ENCODE measurements at places on chromosomes 1 and 21.

DNA sequence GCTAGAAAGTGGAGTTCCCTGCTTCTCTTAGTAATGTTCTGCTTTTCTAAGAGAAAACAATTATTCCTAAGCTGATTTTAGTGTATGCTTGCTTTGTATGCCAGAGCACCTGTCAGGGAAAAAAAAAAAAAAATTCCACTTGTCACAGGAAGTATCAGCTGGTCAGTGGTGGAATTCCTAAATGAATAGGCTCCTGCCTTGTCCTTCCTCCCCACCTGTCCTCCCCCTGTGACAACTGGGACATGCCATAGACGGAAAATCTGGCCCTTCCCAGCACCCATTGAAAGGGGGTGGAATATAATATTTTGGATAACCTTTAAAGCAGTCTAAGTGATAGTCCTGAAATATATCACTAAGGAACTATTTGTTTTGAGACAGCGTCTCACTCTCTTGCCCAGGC is 10.8 kb downstream of the FNDC5 start:
- no peak for DNase-seq

- no peak for DNase-seq
These were observed 68.9 kb downstream of the DUSP10 start for GRCh38 chr1:221672965-221673364.

DNA sequence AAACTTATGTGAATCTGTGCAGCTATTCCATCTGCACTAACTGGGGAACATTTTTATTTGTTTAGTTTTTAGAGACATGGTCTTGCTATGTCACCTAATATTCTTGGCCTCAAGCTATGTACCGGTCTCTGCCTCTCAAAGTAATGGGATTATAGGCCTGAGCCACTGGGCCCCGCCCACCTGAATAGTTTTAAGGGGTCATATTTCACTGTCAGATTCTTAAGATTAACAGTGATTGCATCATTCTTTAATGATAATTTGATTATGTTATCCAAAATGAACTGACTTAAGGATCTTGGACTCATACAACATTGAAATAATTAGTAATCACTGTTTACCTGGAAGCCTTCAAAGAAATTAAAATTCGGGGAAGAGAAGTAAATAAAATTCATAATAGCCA is 12.6 kb upstream of the KLF18 start:
- DNase-seq = no peak

DNA sequence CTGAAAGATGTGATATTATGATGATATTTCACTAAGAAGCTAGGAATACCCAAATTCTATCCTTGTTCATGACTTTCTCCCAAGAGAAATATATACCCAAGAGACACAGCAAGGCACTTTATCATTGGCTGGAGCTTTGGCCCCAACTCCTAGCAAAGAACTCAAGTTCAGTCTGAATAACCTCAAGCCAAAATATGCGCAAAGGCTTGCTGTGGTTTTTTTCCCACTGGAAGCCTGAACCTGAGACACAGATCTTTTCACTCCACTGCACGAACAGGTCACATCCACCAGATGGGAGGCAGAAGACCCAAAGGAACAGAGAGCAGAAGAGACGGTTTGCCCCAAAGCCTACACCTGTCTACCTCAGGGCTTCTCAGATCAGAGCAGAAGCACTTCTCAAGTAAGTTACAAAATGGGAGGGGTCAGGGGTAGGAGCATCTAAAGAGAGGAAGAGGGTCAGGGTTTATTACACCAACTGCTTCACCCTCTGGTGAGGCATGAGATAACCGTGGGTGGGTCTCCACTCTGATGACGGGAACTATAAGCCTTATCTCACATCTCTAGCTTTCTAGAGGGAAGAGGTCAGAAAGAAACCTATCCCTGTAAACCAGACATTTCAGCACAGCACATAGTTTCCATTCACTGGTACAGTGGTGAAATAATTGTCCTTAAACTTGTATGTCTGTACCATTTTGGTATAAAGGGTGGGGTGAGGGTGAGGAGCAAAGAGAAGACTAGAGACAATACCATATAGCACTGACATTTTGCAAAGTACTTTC is 17.1 kb upstream of the CDC42BPA start:
- no peak for DNase-seq

DNA sequence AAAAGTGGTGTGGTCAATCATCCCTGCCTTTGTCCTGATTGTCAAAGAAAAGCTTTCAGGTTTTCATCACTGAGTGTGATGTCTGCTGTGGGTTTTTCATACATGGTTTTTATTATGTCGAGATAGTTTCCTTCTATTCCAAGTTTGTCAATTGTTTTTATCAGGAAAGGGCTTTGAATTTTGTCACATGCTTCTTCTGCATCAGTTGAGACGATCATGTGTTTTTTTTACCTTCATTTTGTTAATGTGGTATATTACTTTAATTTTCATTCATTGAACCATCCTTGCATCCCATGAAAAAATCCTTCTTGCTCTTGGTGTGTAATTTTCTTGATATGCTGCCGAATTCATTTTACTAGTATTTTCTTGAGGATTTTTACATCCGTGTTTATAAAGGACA is 15.5 kb downstream of the PRKCZ start:
- no peak for DNase-seq

DNA sequence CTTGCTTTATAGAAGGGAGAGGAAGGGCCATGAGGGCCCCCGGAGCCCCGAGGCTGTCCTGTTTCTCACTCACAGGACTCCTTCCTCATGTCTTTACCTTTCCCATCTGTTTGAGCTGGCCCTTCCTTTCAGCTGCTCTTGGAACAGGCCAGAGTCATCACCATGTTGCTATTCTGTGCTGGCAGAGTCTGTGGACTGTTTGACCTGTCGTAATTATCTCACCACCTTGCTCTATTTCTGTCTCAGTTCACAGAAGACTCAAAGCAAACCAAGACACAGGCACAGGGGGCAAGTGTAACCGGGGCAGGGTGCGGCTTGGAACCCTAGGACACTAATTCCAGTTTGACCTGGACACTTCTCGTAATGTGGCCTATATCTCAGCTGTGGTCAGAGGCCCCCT is 104.3 kb upstream of the CD34 start:
- DNase-seq = no peak

DNA sequence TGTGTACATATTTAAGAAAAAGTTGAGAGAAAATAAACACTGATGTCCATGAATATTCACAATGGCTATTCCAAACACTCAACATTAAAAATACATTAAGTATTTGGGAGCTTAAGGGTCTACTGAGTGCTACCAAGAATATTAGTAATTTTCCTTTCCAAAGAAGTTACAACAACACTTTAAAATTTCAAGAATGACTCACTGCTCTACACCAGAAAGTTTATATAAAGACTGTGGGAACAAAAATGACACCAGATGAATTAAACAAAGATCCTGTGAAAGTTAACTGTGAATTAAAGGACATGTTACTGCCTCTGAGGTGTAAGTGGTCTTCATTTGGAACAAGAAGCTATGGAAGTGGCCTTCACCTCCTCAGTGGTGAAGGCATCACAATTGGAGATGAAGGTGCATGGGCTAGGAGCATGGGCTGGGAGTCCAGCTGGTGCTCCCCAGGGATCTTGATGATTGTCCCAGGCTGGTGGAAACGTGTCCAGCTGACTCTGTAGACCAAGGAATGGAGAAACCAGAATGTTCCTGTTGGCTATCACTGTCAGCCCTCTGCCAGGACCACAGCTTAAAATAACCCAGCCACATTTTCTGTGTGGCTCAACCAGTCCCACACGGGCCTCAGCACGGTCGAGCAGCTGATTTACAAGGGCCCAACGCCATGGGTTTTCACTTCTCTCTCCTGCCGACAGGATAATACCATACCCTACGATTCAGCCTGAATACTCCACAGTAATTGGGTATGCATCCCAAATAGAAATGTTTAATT is 28.8 kb downstream of the TAF5L start:
- DNase-seq = no peak

GRCh38 chr1:92169214-92170005 is 48.3 kb upstream of the C1orf146 start:
- DNase-seq = no peak

- no peak for DNase-seq
These were observed 176.1 kb upstream of the TMEM51 start for GRCh38 chr1:14977338-14977931.

DNA sequence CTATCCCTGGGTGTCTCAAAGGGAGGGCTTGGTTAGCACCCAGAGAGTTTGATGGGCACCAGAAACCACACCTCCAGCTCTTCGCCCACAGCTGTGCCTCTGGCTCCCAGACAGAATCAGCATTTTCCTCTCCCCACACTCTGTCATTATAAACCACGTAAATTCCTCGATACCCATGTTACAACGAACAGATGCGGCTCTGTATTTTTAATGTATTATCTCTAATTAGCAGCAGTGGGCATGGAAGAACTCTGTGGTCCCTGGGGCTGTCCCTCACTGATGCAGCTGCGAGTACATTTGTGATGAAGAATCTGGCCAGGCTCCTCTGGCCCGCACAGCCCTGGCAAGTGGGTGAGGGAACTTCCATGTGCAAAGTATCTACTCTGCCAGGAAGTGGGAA is 10.8 kb downstream of the HMGB4 start:
- no peak for DNase-seq

DNA sequence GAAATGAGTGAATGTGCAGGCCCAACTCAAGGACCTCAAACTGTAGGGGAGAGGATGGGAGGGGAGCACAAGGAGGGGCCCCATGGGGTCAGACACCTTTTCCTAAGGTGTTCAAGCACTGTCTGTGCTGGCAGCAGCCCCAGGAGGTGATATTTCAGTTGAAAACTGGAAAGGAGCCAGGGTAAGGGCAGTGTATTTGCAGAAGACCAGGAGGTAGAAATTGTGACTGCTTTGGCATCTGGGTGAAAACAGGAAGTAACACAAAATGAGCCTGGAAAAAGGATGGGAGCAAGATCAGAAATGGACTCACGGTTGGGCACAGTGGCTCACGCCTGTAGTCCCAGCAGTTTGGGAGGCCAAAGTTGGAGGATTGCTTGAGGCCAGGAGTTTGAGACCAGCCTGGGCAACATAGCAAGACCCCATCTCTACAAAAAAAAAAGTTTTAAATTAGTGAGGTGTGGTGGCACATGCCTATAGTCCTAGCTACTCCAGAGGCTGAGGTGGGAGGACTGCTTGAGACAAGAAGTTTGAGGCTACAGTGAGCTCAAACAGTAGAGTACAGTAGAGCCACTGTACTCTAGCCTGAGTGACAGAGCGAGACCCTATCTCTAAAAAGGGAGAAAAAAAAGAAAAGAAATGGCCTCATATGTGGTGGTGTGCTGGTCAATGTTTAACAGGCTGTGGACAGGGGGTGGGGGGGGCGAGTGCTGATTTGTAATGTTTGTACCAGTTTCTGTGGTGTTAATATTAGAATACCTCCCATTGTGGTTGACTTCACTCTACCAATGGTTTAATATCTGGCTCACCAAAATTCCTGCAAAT is 76.2 kb upstream of the ANGPTL1 start:
- DNase-seq = no peak
